NCI-H1436 (cell line): ENCODE measurements at places on chromosomes 16 and 17.

- DNase-seq, result no peak
Observed at GRCh38 chr17:8736362-8736761, 8.3 kb downstream of the CCDC42 start.

- no peak for DNase-seq
Observed at GRCh38 chr17:83175119-83175821, 95.9 kb downstream of the METRNL start.

DNA sequence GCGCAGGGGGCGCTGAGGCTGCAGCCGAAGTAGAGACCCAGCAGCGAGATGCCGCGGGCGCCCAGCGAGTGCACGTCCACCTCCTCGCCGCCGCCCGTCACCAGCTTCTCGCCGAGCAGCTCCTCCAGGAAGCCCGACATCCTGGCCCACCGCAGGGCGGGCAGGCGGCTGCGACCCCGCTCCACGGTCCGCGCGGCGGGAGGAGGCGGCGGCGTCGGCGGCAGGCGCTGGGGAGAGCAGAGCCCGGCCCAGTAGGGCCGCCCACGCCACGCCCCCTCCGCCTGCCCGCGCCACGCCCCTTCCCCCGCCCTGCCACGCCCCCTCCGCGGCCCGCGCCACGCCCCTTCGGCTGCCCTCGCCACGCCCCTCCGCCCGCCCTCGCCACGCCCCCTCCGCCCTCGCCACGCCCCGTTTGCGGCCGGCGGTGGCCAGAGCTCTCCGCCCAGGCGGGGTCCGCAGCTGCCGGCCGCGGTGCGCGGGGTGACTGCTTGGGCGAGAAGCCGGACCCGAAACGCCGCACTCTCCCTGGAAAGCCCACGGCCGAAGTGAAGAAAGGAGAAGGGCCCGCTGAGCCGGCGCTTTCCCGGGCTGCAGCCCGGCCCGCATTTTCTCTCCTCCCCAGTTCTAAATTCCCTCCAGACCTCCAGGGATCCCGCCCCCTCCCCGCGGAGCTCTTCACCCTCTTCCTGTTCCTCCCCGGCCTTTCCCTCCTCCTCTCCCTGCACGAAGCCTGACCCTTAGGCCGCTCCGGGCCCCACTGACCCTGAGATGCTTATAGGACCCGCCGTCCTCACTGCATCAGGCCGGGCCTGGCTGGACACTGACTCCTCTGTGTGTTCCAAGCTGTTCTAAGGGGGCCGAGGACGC is at the start of gene NXN:
NXN (minus strand) TSS at position 238 of the 867 bp plus-strand sequence.
- peak; percentile 59 for DNase-seq

DNA sequence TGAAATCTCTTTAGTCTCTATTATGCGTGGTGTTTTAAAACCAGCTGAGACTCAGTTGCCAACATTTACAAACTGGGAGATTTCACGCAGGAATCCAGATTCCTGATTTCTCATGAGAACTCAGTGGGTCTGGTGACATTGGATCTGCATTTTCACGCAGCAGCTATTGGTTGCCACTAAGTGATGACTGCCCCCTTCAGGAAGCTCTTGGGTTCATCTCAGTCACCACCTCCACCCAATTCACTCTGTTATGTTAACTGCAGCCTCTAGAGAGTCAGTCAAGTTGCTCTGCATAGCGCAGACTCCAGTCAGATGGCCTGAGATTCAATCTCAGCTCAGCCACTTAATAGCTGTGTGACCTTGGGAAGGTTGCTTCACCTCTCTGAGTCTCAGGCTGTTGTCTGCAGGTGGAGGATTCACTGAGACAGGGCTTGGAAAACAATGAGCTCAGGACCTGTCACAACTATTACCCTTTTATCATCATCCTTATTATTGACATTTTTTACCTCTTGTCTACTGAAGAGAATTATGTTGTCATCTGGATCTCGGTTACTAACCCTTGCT is 6.4 kb downstream of the SHISA9 start:
- peak; percentile 22 for DNase-seq

DNA sequence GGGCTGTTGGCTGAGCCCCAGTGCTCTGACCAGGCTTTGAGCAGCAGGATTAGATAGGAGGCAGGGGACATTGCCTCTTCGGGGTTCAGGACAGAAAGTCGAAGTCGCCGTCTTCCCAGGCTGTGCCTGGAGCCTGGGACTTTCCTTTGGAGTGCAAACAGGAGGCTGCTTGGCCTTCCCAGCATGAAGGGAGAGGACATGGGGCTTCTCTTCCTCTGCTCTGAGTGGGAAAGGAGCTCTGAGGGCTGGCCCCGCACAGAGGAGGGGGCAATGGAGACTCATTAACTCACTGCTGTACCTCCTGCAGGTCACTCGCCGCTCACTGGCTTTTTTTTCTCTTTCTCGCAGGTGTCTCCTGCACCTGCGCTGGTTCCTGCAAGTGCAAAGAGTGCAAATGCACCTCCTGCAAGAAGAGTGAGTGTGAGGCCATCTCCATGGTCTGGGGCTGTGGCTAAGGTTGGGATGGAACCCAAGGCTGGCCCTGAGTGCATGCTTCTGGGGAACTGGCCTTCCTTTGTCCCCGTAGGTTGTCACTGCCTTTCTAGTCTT is 642 bp downstream of the MT1F start:
- DNase-seq, result no peak

DNA sequence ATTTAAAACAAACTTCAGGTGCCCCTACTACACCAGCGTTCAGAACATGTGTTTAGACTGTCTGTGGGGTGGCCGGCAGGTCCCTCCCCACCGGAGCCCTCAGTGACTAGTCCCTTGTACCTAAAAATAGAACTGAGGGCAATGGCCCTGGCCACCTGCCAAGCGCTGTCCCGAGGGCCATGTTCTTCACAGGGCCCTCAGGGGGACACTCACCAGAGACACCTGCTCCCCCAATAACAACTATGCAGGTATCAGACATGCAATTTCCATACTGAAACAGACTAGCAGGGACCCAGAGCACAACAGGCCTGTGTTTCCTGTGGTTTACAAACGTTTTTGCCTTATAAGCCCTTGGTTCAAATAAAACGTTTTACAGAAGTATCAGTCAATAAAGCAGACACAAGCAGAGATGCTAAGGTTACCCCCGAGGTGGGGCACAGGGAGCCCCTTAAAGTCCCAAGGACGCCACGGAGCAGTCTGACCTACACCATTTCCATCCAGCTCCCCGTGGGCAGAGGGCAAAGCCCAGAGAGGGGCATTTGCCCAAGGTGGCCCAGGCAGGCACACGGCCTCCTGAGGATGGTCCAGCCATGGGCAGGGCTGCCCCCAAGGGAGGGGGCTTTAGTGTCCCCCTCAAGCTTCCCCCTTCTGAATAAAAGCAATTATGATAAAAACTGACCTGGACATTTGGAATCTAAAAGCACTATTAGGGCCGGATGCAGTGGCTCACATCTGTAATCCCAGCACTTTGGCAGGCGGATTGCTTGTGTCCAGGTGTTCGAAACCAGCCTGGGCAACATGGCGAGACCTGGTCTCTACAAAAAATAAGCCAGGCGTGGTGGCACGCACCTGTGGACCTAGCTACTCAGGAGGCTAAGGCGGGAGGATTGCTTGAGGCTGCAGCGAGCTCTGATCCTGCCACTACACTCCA is 896 bp upstream of the MYLK3 start:
- peak; percentile 71 for DNase-seq

GRCh38 chr17:50149417-50150353 is 792 bp downstream of the PPP1R9B start:
- no peak for DNase-seq

GRCh38 chr16:19223235-19224170 is 55.5 kb downstream of the SYT17 start:
- DNase-seq, result no peak

- DNase-seq, result no peak
Observed at GRCh38 chr17:74466111-74466827, at the start of gene CD300A. TSS of gene CD300A (plus strand) at chr17:74466634. CDS start at chr17:74466704, 70 bp downstream.

GRCh38 chr17:65061646-65062045 is 5.1 kb upstream of the GNA13 start:
- DNase-seq, result no peak

DNA sequence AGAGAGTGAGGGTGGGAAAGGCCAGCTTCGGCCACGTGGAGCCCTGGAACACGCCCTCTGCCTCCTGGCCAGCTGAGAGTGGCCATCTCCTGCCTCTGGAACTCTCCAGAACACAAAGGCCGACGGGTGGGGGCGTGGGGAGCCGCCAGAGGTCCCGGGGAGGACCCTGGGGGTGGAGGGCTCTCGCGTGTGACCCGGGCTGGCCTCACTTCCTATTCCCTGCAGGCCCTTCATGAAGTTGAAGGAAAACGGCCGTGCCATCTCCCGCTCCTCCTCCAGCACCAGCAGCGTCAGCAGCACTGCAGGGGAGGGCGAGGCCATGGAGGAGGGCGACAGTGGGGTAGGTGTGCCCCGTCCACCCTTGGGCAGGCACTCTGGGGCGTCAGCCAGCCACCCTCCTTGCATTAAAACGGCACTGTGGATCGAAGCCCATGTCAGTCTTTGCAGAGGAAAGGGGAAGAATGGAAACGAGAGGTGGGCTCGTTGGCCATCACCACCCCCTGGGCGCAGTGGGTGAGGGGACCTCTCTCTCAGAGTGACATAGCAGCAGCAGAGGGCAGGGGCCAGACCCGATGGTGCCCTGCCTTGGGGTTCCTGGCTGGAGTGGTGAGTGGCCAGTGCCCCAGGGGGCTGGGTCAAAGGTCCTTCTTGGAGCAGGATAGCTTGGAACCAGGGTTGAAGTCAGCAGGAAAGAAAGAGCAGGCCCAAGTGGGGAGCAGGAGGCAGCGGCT is 37.1 kb downstream of the OR1D5 start:
- no peak for DNase-seq
